Sigmoid colon (tissue), 7 donors: ENCODE measurements at places on chromosomes 7 and 10. TPM values are rescaled to one million over a fixed set of nuclear protein-coding genes. Genes with fewer than 3 reads are reported as not detected.

PRPS1L1 gene
- total RNA-seq, result not detected

GRCh38 chr10:69829775-69830174, 28.1 kb downstream of the COL13A1 start:
- no peak overlapping the region for H3K4me3 ChIP-seq
- no peaks in the 10 kb centered on the region for H3K27me3 ChIP-seq
- no peak for DNase-seq
- no peaks in the 10 kb centered on the region for H3K4me1 ChIP-seq

DNA sequence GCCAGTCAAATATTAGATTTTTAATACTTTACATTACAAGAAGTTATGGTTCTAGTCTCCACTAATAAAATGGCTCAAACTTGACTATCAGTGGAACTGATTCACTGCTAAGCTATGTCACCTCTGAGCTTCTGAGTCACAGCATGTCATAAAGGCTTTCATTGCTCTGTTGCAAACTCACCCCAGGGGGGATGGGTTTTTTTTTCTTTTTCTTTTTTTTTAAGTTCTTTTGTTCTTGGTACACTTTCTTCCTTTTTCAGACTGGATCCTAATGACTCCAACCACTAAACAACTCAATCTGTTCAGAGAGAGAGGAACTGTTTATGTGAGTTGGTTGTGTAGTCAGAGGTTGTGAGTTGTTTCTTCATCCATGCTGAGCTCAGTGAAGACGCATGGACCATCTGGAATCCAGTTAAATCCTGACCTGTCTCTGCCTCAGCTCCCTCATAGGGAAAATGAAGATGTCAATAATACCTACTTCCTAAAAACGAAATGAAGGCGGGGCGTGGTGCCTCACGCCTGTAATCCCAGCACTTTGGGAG, 11.0 kb downstream of the MYOF start:
- no peak overlapping the region for H3K4me3 ChIP-seq
- H3K36me3 ChIP-seq, result no peaks in the 10 kb centered on the region
- H3K27ac ChIP-seq, result peak overlapping the region; percentile 90
- H3K4me1 ChIP-seq, result no peaks in the 10 kb centered on the region

- peak overlapping the region; percentile 6 for H3K27ac ChIP-seq
- no peak overlapping the region for H3K4me3 ChIP-seq
- no peak for DNase-seq
- peaks cover 21% of the 10 kb centered on the region for H3K36me3 ChIP-seq
- peaks cover 10% of the 10 kb centered on the region for H3K4me1 ChIP-seq
Observed at GRCh38 chr7:44980393-44981034, 1.7 kb upstream of the MYO1G start.
